Foreskin keratinocyte (primary cell): ENCODE measurements at places on chromosomes 6 and 20.

- no peak for DNase-seq
Observed at GRCh38 chr20:21681234-21681921, 24.1 kb upstream of the PAX1 start.

GRCh38 chr20:15236812-15237211 lies 899.4 kb upstream of the FLRT3 start:
- peak; percentile 35 for DNase-seq

DNA sequence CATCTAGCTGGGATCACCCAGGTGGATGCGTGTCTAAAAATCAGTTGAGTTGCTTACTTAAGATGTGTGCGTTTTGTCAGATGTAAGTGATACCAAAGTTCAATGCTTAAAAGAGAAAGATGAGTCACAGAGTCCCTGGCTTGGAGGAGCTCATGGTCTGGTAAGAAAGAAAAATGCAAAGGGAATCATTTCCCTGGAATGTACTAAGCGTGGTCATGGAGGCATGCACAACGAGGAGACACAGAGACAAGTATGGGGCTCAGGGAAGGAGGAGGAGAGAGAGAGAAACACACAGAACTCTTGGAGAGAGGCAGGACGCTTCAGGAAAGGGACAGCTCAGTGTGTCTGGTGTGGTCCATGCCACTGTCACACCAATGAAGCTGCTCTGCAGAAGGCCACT lies 186.9 kb upstream of the GMDS start:
- DNase-seq = peak; percentile 77

DNA sequence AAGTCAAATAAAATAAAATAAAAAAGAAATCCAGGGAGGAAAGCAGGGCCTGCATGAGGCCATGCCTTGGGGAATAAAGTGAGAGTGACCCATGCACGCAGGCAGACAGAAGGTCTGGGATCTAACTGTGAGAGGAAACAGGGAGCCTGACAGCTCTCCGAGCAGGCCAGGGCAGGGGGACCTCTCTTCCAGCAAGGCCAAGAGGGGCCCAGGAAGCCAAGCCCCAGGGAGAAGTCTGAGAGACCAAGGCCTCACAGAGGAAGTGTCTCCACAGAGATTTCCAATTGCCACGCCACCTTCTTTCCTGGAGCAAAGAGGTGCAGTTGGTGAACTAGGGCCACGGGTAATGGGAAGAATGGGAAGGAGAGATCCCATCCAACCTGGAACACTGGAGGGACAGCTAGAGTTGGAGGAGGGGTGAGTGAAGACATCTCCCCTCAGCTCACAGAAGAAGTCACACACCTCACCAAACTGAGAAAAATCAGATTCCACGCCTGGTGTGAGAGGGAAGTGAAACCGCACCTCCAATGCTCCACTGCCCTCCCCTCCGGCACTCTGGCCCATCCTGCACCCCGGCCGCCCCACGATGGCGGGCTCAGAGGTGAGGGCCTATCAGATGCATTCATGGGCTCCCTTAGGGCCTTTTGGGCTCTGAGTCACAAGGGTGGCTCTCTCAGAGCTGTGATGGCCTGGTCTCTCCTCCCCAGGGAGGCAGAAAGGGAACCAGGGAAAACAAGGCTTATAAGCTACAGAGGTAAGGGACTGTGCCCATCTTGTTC lies 25.1 kb upstream of the TAF8 start:
- no peak for DNase-seq

DNA sequence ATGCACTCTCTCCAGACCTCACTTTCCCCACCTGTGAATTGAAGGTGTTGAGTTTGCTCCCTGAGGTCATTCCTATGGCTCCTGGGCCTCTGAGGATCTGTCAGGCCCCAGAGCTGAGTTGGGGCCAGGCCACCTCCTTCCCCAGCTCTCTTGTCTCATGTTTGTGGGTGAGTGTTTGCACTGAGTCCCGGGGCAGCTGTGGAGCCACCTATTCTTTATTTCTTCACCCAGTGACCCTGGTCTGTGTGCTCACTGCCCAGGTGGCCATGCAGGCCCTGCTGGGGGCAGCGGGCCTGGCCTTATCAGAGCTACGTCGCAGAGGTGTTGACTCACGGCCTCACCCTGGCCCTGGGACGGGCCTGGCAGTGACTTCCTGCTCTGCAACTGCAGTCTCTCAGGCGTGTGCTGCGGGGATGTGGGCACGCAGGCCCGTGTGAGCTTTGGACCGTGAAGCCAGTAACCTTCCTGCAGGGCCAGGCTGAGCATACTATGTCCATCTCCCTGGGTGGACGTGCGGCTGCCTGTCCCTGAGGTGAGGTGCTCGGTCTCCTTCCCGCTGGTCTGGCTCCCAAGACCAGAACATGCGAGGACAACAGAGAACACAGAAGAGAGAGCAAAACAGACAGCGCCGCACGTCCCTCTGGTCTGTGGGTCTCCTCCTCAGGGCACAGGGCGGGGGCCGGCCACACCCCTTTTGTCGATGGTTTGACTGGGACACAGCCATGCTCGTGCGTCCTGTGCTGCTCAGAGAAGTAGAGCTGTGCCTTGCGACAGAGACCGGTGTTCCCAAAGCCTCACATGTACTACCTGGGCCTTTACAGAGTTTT lies 12.1 kb downstream of the TMEM181 start:
- no peak for DNase-seq

DNA sequence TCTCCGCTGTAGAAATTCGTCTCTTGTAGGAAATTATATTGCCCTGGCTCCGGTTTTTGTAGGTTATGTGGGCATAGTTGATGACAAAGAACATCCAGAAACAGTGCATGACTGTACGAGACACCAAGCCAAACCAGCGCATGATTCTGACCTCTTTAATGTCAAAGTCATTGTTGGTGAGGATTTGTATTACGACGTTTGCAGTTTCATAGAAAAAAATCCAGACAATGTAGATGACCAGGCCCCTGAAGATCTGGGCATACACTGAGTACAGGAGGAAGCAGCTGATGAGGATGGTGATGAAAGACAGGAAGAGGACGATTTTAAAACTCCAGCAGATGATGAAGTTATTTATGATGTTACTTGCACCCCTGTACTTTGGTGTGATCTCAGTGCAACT lies 39.1 kb upstream of the TBC1D22B start:
- DNase-seq = no peak

- no peak for DNase-seq
Observed at GRCh38 chr6:35243386-35243958, 16.1 kb upstream of the ZNF76 start.

GRCh38 chr6:105024803-105025202 lies 67.9 kb downstream of the LIN28B start:
- no peak for DNase-seq

GRCh38 chr6:4145083-4145482 lies 9.7 kb upstream of the ECI2 start:
- DNase-seq = no peak

- peak; percentile 80 for DNase-seq
Observed at GRCh38 chr6:132614554-132614953, 9.5 kb downstream of the TAAR2 start.

GRCh38 chr6:7897461-7898192 lies 13.0 kb downstream of the TXNDC5 start:
- no peak for DNase-seq

DNA sequence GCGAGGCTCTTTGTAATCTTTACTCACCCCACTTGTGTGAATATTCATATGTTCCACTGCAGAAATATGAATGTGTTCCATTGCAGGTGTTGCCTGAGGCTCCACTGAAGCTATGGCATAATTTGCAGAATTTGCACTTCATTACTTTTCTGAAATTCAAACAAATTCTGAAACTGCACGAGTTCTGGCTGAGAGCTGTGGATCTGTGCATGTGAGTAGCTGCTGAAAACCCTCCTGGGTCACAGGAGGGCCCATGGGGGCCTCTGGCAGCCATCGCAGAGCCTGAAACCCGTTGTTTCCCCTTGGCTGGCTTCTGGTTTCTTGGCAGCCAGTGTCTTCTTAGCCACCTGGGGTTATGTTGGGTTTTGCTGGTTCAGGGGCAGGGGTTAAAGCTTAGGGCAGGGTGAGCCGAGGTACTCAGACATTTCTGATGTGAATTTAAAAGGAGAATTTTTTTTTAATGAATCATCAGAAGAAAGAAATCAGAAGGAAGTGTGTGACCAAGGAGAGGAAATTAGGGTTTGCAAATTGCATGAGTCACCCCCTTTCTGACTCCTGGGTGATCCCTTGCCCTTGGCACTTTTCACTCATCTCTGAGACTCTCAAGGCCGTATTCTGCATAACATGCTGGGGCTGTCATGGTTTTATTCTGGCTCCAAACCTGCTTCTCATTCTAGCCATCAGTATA lies 40.6 kb downstream of the TOX2 start:
- DNase-seq = peak; percentile 89

DNA sequence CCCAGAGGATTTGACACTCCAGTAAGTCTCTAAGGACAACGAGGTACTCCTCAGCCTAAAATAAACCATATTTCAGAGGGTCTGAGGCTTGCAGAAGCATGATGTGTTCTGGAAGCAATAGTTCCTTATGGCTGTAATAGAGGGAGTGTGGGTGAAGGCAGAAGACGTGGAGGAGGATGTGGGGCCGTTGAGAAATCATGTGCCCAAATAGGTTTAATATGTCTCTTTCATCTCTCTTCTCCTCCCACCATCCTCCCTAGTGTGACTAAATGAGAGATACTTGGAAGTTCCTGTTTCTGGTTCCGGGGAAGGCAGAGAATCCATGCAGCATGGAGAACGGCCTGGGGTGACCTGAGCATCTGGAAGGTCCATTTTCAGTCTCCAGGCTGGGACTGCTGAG lies 174.0 kb upstream of the RSPO3 start:
- DNase-seq = no peak

DNA sequence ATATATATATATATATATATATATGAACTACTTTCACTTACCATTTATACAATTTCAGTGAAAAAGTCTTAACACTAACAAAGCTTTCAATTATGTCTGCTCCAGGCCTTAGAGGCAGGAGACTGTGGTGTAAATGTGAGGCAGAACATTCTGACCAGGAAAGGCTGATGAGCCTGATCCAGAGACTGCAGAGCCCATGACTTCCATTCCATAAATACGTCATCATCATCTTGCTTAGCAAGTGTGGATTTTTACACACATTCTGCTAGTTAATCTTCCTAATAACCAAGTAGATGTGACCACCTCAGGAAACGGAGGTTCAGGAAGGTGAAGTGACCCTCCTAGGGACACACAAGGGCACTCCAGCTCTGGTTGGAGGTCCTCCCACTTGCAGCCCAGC lies 14.9 kb downstream of the TRERF1 start:
- peak; percentile 12 for DNase-seq

GRCh38 chr20:461254-462198 lies 807 bp downstream of the TBC1D20 start:
- DNase-seq = peak; percentile 7

GRCh38 chr6:130202782-130203181 lies 20.0 kb downstream of the SAMD3 start:
- no peak for DNase-seq

DNA sequence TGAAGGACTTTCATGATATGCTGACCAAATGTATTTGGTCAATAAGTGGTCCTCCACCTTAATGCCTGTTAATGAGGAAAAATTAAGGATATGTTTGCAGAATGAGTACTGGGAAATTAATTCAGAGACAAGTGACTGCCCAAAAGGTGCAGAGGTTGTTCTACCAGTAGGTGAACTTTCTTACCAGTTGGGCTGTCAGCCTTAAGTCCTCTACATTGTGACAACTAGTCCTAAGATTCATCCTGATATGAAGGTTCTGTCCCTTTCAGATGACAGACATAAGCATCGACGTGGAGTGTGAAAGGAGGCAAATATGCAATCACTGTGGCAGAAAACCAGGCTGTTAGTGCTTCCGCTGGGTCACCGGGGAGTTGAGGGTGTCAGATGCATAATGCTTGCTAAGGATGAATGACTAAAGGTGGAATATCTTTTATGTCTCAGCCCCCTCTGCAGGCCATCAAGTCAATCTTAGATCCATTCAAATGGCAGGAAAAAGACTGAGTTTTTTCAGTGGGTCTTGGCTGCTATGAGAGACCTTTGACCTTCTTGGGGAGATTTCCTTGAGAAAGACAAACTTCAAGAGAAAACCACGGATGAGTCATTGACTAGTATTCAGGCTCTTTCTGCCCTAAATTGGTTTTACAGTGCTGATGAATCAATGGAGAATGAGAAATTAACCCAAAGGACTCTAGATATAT lies 226.0 kb downstream of the TPBG start:
- DNase-seq = peak; percentile 34

DNA sequence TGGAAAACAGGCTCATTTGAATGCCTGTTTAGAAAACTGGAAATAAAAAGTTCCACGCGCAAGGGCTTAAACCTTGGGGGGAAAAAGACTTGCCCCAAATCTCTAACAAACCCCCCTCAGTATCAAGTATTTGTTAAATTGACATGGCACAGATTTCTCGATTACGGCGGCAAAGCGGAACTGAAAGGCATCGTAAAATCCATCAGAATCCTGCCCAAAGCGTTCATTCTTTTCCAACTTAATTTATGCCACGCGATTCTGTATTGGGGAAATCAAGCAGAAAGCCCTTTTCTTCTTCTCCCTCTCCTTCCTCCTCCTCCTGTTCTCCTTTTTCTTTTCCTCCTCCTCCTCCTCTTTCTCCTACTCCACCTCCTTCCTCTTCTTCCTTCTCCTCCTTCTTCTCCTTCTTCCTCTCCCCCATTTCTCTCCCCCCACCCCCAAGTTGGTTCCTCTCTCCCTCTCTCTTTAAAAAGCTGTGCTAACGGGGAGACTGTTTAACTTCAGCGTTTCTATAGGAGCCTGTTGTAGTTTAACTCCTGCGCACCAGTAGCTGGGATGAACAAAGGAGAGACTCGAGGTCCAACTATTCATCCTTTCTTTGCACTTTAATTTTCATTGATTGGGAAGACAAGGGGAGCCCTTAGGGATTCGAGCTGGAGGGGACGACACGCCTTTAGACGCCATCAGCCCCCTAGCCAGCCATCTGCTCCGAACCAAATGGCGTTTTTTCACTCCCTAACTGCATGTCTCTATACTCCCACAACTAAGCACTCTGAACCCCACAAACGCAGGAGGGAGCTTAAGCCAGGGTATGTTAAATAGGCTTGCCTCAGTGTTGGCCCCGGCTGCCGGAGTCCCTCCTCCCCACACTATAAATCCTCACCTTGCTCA lies 2.7 kb upstream of the DLL1 start:
- no peak for DNase-seq

DNA sequence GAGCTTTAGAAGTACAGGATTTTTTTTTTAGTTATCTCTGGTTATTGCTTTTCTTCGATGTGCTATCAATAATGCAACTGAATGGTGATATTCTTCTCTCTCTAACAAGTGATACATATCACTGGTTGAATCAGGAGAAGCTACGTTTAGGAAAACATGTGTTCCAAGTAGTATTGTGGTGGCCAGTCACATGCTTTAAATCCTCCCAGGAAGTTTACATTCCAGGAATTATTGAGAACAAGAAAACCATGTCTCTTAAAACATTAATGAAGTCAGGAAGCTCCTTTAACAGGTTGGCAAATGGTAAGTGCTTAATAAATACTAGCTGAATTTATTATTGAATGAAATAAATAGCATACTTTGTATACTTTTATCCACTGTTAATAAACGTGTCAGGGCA lies 371.1 kb downstream of the BCKDHB start:
- no peak for DNase-seq

GRCh38 chr6:127403636-127404035 lies 55.6 kb downstream of the KIAA0408 start:
- no peak for DNase-seq

- DNase-seq = no peak
Observed at GRCh38 chr20:52789716-52790115, 182.4 kb upstream of the TSHZ2 start.

GRCh38 chr6:147553099-147553498 lies 44.6 kb downstream of the SAMD5 start:
- DNase-seq = no peak
